Bronchus fibroblast of lung (primary cell): ENCODE measurements at places on chromosomes 1 and 21. TPM values are rescaled to one million over a fixed set of nuclear protein-coding genes. Genes with fewer than 3 reads are reported as not detected.

TSPAN1 gene
- total RNA-seq = 0.89 and 1.0 TPM in 2 replicates

CYP4Z1 gene
- total RNA-seq = not detected in 2 replicates

TEX35 gene
- not detected in 2 replicates for total RNA-seq

GBP3 gene
- total RNA-seq = 4.6 and 6.6 TPM in 2 replicates

S100A3 gene
- 11.6 and 12.1 TPM in 2 replicates for total RNA-seq

PWP2 gene
- total RNA-seq = 3.4 and 6.7 TPM in 2 replicates
